ENCODE measurements at places on chromosomes 13 and 19.

GRCh38 chr19:13983213-13983889 lies 22.8 kb downstream of the RFX1 start:
- DNase-seq, result no peak

DNA sequence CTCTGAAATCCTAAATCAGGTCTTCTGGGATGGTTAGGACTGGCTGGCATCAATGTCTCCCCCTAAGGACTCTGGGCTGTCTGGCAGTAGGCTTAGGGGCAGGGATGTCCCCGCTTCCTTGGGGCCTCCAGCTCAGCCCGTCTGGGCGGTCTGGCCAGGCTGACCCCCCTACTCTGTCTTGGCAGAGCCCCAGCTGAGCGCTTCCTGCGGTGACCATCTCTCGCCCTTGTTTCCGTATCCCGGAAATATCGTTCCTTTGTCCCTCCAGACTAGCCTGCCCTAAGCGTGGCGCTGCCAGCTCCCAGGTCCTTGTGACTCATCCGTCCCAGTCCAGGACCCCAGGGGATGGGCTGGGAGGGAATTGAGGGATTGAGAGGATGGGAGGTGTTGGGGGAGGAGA lies 11.3 kb downstream of the GTPBP3 start:
- peak; percentile 46 for DNase-seq

DNA sequence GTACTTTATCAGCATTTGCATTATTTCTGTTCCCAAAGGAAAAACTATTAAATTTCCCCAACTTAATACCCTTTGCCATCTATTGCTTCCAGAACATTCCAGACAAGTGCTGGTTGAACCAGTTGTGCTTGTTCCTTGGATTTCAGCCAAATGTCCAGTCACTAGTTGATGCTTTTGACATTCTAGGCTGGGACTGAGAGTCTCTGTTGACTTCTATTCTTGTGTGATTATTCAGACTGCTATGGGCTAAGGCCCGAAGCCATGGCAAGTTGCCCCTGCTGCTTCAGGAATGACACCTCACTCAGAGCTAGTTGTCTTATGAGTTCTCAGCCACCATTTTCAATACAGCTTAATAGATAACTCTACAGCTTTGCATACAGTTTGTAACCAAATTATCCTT lies 458.1 kb upstream of the ARGLU1 start:
- peak; percentile 70 for DNase-seq

GRCh38 chr13:32045982-32046785 lies 14.6 kb downstream of the FRY start:
- DNase-seq, result no peak

DNA sequence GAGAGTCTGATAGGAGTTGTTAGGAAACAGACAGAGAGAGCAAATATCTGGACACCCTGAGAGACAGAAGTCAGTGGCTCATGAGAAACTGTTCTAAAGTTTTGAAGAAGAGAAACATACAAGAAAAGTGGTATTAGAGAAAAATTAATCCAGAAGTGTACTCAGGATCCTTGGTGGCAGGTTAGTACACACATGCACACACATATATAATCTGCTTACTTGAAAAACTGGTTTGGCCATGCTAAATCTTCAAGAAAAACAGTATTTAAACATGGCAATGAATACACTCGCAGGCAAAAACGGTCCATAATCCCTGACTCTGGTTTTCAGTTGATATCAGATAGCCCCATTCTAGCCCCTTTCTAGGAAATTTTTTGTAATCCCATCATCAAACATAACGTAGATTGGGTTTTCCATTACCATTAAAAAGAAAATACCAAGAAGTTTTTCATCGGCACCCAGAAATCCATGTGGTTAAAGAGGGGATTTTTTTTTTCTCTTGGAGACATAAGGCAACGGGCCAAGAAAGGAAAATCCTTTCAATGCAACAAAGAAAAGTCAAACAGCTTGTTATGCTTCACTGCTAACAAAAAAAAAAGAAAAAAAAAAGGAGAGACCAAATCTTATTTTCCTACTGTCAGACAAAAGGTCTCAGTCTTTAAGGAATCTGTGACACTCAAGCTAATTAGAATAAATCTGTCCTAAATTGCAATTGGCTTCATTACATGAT lies 178.0 kb upstream of the MIR17HG start:
- DNase-seq, result peak; percentile 50

DNA sequence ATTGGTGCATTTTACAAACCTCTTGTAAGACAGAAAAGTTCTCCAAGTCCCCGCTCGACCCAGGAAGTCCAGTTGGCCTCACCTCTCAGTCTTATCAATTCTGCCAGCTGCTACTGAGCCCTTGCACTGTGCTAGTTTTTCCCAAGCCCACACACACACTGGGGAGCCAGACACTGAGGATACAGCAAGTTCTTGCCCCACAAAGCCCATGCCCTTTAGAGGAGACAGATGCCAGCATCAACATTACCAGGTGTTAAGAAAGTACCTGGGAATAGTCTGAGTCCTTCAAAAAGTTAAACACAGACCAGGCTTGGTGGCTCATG lies 175.0 kb downstream of the PTPRS start:
- no peak for DNase-seq

GRCh38 chr19:41031916-41032315 lies 40.8 kb downstream of the CYP2B6 start:
- peak; percentile 3 for DNase-seq

All from tongue (tissue), 3 donors.